ENCODE measurements at places on chromosomes 3 and 15.

- DNase-seq, result no peak
Measured at GRCh38 chr3:166446986-166447385, 609.8 kb upstream of the BCHE start.

DNA sequence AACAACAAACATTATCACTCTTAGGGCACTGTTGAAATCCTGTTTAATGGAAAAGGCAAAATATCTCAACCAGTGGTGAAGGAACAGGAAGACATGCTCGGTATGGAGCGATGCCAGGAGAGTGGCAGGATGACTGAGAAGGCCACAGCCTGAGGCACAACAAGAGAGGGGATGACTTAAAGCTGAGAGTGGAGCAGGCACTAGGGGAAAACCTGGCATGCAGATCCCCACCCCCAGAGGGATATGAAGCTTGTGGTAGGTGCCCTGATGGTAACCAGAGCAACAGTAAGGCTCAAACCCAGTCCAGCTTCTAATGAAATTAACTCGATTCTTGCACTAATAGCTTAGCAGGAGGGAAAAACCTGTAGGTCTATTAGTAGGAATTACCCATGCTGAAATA lies 40.4 kb downstream of the LYSMD4 start:
- no peak for DNase-seq

- no peak for DNase-seq
Measured at GRCh38 chr3:83946554-83946953, 1012.2 kb upstream of the CADM2 start.

DNA sequence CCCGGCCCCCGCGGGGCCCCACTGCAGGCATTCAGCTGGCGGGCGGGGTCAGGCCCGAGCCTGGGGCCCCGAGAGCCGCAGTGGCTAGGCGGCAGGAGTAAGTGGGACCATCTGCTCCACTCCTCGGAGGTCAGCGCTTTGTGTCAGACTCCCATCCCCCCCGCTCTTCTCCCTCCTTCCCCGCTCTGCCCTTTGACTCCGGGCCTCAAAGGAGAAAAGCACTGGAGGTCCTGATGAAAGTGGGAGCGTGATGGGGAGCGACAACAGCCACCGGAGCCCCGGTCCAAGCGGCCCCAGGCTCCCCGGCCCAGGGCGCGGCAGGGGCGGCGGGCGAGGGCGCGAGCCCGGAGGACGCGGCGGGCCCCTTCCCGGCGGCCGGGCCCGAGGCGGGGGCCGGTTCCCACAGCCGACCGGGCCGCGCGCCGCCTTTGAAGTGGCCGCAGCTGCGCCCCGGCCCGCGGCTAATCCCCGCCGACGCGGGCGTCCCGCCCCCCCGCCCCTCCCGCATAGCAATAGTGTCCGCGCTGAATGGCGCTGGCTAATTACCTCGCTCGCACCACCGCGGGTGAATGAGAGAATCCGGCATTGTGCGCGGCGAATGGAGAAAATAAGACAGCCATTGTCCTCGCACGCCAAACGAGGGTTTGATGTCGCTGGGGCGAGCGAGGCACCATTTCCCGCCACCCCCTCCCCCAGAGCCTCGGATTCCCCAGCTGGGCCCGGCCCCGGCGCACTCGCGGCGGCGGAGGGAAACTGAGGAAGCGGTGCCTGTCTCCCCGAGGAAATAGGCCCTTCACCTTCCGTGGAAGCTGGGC lies 22.4 kb downstream of the IGDCC3 start:
- no peak for DNase-seq

GRCh38 chr3:112675943-112676535 lies 35.1 kb upstream of the CCDC80 start:
- no peak for DNase-seq

GRCh38 chr3:56339244-56339643 lies 129.0 kb downstream of the ERC2 start:
- no peak for DNase-seq

DNA sequence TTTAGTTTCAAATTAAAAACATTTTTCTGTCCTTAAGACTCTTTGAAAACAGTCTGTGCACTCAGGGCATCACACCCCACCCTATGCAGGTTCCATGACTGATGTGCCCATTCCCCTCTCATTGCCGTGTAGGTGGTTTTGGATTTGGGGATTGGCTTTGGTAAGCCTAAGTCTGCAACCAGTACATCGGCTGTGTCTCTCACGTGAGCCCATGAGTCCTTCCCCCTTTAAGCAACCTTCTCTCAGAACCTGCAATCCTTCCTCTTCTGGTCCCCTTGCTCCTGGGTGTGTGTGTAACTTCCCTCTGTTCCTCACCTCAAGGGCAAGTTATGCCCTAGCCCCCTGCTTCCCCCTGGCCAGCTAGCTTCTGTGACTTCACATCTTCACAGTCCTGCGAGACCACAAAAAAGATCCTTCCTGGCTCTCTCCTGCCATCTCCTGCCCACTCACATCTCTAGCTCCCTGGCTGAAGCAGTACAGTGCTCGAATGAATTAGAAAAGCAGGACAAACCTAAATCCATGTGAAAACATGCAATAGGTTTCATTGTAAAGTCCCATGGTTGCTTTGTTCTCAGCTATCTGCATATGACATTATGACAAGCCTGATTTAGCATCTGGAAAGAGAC lies 126.7 kb downstream of the UACA start:
- DNase-seq, result no peak

GRCh38 chr15:83158393-83158792 lies 49.2 kb downstream of the HDGFL3 start:
- no peak for DNase-seq

- no peak for DNase-seq
Measured at GRCh38 chr3:38545983-38546382, 49.8 kb downstream of the EXOG start.

DNA sequence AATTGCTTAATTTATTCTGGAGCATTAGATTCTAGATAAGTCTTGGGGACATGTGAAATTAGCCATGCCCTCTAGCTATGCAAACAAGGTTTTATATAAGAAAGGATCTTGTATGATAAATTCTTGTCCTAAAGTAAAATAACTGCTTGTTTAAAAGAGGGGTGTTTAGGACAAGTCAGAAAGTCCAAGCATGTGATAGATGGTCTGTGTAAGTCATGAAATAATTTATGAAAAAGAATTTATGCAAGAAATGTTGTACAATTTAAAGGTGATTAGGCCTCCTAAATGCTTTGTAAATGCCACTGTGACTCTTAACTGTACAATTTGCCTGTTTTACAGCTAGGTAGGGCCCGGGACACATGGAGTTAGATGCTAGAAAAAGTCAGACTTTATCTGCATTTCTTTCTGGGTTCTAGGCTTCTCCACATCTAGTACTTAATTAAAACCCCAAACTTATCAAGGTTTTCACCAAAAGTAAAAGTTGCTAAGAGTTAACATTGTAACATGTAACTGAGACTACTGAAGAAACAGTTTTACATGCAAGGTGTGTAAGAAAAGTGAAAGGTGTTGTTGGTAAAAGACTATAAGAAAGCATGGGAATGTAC lies 13.2 kb downstream of the LINS1 start:
- no peak for DNase-seq

DNA sequence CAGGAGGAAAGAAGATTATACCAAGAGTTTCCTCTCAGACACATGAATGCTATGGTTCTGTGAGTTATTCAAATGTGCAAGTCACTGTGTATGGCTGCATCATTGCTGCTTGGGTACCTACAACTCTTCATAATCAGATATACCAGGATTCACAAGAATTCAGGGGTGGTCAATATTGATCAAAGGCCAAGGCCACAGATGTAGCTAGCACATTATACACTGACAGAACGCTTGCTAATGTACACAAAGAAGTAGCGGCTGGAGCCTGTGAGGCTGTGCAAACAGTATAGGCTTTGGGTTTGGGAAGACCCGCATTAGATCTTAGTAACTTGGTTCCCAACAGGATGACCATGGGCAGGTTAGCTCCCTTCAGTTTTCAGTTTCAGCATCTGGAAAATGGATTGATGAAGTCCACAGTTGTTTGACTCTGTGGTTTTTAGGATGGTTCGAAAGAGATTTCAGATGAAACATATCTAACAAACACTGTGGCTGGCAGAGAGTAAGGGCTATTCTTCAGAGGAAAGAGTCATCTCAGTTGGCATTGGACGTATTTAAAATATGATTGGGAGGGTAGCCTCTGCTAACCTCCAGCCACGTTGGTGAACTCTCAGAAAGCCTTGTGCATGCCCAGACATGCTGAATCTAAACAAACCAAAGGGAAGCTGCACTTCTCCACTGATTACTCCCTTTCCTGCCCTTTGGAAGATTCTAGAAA lies 748.7 kb upstream of the CFAP20DC start:
- no peak for DNase-seq

- no peak for DNase-seq
Measured at GRCh38 chr3:119206611-119207511, 33.5 kb downstream of the UPK1B start.

- no peak for DNase-seq
Measured at GRCh38 chr3:108728934-108729333, 28.3 kb downstream of the RETNLB start.

DNA sequence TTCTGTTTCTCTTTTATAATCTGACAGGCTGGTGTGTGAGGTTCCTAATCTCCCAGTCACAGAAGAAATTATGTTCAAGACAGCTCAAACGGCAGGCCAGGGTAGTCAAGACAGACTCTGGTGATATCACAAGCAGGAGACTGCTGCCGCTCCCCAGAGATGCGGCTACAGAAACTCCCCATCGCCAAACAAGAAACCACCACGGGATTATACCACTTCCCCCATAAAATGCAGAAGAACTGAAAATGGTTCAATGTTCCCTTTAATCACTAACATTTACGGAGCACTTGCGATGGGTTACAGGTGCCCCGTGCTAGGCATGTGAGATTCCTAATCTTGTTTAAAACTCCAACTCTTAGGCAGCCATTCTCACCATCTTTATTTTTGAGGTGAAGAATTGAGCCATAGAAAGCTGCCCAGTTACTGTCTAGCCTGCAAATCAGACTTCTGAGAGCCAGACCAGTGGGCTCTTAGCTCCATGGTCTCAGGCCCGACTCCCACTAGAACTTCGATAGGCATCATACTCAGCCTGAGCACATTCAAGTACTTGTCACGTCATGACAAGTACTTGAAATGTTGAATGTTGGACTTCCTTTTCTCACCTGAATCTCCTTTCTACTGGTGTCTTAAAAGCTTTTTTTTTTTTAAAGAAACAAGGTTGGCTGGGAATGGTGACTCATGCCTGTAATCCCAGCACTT lies 58.4 kb downstream of the TBC1D2B start:
- DNase-seq, result no peak

DNA sequence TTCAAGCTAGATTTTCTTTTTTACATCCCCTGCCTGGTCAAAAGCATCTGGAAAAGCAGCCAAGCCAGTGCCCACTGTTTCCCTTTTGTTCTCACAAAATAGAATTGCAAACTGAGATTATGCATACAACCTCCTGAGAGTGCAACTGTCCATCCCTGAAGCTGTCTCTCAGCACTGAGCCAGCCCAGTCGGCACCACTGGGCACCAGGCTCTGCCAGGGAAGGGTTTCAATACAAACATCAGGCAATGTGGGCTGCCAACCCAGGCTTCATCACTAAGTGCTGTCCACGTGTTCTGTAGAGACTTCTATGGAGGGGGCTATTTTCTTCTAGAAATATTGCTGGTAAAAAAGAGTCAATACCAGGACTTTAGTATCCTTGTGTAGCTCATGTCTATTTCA lies 356.3 kb upstream of the TBL1XR1 start:
- DNase-seq, result no peak

GRCh38 chr3:179304605-179305004 lies 18.2 kb upstream of the ZNF639 start:
- no peak for DNase-seq

DNA sequence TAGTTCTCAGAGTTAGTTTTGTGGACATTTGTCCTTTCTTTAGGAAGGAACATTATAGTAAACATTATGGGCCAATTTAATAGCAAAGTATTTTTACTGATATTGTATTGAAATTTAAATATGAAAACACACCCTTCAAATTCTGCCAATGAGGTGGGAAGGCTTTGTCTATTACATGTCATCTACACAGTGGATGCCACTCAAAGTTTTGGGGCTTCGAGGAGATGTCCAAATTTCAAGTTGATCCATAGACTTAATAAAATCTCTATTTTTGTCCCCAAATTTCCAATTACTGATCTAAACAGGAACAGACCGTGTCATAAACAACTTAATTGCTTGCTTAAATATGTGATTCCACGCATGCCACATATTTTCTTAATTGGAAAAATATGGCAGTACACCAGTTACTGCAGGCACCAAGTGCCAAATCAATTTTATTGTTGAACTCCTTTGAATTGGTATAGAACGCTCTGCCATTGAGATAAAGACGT lies 1.7 kb downstream of the SHOX2 start:
- DNase-seq, result no peak

GRCh38 chr15:68503213-68503612 lies 71.2 kb upstream of the ITGA11 start:
- no peak for DNase-seq

DNA sequence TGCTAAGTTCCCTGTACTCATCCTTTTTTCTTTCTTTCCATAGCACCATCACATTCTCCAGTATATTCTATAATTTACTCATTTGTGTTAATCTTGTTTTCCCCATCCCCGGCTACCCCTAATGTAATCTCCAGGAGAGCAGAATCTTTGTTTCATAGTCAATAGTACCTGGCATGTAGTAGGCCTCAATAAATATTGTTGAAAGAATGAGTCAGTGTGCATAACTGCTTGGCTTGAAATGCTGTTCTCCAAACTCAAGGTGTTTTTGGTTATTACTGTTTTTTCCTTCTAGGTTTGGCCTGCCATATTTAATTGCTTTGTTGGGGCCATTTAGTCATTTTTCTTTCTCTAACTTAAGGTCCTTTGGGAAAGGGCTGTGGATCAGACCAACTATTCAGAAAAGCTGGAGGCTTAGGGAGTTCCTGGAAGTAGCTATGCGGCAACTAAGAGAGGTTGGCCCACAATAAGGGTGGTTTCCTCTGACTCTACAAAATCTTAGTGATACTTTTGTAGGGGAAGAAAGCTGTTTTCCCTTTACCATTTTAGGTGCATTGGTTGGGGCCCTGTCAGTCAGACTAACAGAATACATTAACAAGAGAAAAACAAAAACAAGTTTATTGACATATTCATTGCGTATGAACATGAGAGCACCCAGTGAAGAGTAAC lies 28.4 kb downstream of the KAT2B start:
- DNase-seq, result no peak

DNA sequence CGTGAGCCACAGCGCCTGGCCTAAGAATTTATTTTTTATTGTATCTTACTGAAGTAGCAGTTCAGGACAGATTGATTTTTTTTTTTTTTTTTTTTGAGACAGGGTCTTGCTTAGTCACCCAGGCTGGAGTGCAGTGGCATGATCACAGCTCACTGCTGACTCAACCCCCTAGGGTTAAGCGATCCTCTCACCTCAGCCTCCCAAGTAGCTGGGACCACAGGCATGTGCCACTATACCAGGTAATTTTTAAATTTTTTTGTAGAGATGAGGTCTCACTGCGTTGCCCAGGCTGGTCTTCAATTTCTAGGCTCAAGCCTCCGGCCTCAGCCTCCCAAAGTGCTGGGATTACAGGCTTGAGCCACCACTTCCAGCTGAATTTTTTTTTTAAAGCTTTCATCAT lies 99.8 kb upstream of the HERC1 start:
- DNase-seq, result no peak

All from activated CD4-positive, CD25-positive, alpha-beta regulatory T cell treated with anti-CD3 and anti-CD28 coated beads, Interleukin-2, amount 50 U/mL, for 16 hours (primary cell).